Left ventricle myocardium superior (tissue), 1 donor: ENCODE measurements at places on chromosomes 12 and 14.

GRCh38 chr14:55301437-55302121 is 30.4 kb downstream of the FBXO34 start:
- DNase-seq: no peak

GRCh38 chr12:58871556-58871955 is 48.7 kb downstream of the LRIG3 start:
- DNase-seq: no peak

DNA sequence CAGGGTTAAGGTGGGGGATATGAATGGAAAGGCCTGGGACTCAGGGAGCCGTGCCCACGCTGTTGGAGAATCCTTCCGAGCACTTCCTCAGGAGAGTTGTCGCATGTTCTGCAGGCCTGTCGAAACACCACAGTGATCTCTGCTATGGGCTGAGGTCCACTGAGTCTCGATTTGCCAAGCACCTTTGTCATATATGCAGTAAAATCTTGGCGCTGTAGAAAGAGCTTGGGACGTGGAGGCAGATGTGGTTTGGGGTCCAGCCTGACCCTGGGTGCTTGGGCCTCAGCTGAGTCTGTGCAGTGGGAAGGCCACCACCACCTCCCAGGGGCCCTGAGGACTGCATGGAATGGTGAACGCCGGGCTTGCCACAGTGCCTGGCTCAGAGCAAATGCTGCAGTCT is 32.9 kb downstream of the C14orf132 start:
- DNase-seq: no peak

DNA sequence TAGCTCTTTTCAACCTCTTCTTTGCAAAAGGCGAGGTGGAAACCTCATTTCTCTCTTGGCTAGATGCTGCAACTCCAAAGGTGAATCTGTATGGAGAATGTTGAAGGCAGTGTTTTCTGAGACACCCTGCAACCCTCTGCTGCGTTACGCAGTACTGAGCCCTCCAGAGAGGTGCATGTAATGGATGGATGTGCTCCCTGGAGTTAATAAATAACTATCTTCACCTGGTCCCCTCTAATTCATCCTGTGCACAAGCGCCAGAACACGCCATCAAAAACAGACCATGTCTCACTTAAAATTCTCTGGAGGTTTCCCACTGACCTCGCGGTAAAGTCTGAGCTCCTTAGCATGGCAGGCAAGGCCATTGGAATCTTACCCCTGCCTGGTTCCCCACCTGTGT is 234.4 kb upstream of the PWP1 start:
- DNase-seq: no peak

GRCh38 chr12:69389831-69390230 is 30.3 kb downstream of the YEATS4 start:
- DNase-seq: no peak

- DNase-seq: no peak
Measured at GRCh38 chr12:66137937-66138336, 7.4 kb upstream of the LLPH start.

DNA sequence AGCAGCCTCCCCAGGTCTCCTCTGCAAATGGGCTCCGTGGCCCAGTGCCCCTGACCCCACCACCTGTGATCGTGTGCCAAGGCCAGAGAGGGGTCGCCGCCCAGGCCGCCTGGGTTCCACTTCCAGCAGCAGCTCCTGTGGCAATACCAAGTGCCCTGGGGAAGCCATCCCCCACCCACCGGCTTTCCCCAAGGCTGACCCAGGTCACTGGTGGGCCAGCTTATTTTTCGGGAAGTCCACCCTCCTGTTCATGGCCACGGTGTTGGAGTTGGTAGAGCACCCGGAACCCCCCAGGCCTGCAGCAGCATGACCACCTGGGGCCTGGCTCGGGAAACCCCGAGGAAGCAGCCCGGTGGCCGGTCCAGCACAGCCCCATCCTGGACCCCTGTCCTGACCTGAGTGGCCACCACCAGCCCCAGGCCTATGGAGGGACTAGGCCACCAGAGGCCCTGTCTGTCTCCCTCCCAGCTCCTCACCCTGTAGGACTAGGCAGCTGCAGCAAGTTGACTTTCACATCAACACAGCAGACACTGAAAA is 40.8 kb upstream of the OASL start:
- no peak for DNase-seq

DNA sequence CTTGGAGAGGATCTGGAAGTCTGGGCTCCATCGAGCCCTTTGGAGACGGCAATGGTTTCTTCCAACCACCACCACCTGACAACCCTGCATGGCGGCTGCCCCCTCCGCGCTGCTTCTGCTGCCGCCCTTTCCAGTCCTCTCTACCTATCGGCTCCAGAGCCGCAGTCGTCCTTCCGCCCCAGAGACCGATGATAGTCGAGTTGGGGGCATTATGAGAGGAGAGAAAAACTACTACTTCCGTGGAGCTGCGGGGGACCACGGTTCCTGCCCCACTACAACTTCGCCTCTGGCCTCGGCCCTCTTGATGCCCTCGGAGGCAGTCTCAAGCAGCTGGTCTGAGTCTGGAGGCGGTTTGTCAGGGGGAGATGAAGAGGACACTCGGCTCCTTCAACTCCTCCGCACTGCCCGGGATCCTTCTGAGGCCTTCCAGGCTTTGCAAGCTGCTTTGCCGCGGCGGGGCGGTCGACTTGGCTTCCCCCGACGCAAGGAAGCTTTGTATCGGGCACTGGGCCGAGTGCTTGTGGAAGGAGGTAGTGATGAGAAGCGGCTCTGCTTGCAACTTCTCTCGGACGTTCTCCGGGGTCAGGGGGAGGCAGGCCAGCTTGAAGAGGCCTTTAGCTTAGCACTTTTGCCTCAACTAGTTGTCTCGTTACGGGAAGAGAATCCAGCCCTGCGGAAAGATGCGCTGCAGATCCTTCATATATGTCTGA is 499 bp downstream of the TOGARAM1 start:
- DNase-seq: peak; percentile 74

DNA sequence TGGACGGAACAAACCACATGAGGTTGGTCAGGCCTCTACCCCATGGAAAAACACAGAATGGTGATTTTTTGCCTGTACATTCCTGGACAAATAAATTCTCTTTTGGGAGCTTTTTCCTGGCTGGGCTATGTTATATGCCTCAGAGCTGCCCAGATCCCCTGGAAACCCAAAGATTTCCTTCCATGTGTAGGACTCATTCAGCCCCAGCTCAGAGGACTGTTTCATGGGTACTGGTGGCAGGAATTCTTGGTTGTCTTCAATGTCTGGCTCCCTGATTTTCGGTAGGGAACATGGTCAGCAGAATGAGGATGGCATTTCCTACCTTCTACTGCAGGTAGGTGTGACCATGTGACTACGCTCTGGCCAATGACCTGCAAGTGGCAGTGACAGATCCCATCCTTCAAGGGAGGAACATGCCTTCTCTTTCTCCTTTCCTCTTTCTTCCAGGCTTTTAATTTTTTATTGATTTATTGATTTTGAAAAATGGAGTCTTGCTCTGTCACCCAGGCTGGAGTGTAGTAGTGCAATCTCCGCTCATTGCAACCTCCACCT is 15.4 kb upstream of the P2RX7 start:
- no peak for DNase-seq

DNA sequence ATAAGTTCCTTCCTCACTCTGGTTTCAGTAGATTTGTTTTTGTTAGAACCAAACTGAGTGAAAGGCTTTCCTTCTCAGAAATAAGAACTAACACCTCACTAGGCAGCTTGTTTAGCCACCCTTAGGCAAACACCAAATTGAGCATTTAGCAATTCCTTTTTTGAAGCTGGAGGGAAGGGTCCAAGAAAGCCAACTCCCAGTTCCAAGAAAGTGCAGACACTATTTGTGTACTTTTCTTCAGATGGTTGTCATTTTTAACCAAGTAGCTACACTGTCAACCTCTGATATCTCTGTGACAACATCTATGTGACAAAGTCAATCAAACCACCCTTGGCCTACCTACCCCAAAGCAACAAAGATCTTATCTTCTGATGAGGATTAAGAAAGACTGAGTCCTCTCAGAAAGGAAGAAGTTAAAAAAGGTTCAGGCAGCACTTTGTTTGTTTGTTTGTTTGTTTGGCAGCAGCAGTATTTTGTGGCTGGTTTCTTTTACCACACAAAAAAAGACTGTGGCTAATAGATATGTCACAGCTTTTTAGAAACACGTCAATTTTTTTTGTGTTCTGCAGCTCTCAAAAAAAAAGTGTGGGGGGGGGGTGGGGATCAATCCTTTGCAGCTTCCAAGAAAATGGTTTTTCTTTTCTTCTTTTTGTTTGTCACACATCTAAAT is 203.8 kb downstream of the CRADD start:
- DNase-seq: no peak

DNA sequence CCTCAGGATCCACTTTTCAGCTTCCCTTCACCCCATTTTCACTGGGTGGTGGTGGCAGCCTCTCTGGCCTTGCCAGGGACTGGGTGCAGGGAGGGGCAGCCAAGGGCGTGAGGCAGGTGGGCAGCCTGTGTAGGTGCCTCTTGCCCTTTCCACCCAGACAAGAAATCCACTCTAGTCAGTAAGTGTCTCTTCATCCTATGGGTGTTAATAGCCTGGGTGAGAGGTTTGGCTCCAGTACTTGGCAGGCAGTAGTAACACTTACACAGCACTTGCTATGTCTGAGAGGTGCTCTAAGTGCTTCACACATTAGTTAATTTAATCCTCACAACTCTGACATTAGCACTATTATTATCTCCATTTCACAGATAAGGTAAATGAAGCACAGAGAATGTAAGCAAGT is 171.9 kb downstream of the EMP1 start:
- no peak for DNase-seq

DNA sequence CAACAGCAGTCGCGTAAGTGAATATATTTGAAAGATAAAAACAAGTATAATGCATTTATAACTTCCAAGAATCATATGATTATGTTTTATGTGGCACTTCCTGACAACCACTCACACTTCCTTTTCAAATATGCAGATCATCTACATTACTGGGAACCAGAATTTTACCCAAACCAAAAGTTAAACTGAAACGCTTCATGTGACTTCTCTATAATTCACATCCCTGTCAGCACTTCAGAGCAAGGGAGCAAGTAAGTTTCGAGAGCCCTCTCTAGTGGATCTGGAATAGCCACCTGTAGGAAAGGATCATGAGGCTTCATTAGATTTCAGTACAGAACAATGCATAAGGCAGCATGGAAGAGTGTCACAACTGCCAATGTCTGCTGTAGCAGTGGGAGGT is 13.7 kb upstream of the ALX1 start:
- DNase-seq: no peak

DNA sequence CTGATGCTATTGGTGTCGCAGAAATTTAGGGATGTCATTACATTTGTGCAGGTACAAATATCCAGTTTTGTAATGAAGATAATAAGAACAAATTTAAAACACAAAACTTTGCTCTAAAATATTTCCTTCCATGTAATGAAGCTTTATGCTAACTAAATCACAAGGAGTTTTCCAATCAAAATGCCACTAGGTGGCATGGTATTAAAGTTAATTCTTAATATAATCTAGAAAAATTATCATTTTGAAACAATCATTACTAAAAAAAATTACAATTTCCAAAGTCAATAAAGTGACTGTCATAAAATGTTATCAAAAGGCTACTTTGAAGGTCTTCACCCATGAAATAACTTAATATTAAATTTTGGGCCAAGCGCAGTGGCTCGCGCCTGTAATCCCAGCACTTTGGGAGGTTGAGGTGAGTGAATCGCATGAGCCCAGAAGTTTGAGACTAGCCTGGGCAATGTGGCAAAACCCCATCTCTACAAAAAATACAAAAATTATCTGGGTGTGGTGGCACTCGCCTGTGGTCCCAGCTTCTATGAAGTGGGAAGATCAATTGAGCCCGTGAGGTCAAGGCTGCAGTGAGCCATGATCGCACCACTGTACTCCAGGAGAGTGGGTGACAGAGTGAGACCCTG is 77.4 kb downstream of the KIF21A start:
- no peak for DNase-seq

GRCh38 chr12:102069707-102070106 is 7.9 kb upstream of the WASHC3 start:
- no peak for DNase-seq

- no peak for DNase-seq
Measured at GRCh38 chr12:110371408-110372055, 32.0 kb downstream of the ANAPC7 start.

GRCh38 chr12:1635301-1636095 is 6.5 kb downstream of the WNT5B start:
- DNase-seq: no peak

- no peak for DNase-seq
Measured at GRCh38 chr12:104154286-104154685, 16.3 kb upstream of the NFYB start.

DNA sequence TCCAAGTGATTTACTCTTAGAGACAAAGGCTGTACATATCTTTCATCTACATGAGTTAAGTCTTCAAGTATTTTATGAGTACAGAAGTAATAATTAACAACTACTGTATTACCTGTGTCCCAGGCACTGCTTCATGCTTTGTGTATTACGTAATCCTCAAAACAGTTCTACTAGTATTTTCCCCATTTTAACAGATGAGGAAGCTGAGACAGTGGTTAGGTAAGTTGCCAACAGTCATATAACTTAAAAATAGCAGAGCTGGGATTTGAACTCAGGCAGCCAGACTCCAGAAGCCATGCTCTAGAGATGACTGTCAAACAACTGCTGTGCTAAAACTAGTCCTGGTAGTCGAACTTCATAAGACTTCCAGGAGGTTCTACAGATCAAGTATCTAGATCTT is 10.7 kb downstream of the TRMT5 start:
- no peak for DNase-seq

DNA sequence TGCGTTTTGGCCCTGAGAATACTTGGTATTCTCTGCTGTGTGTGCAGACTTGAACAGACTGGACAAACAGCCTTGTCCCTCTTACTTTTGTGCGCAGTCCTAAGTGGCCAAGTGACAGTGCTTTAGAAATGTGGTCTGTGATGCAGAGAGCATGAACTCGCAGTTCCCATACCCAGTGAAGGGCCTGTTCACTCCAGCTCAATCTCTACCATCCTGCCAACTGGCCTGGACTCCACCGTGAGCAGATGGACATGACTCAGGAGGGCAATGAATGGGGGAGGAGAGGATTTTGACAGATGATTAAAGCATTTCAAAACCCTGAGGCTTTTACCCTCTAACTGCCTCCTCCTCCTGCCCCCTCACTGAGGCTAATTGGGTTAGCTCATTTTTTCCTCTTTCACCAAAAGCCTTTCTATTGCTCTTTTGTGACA is 62.5 kb upstream of the PYGL start:
- no peak for DNase-seq

GRCh38 chr12:83224012-83224411 is 537.3 kb downstream of the TMTC2 start:
- DNase-seq: no peak

DNA sequence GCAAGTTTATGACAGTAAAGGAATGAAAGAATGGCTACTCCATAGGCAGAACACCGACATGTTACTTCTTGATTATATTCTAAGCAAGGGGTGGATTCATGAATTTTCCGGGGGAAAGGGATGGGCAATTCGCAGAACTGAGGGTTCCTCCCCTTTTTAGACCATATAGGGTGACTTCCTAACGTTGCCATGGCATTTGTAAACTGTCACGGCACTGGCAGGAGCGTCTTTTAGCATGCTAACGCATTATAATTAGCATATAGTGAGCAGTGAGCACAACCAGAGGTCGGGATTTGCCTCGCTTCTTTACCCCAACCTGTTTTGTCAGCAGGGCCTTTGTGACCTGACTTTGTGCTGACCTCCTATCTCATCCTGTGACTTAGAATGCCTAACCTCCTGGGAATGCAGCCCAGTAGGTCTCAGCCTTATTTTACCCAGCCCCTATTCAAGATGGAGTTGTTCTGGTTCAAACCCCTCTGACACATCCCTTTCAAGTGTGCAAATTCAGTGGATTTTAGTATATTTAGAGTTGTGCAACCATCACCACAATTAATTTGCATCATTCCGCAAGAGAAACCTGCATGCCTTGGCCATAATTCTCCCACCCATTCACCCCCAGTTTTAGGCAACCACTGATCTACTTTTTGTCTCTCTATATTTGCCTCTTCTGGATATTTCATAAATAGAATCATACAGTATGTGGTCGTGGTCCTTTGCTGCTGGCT is 27.4 kb downstream of the PALS1 start:
- no peak for DNase-seq
